ENCODE measurements at places on chromosomes 5 and 9.

- no peak for DNase-seq
Observed at GRCh38 chr9:5719100-5719926, 90.4 kb downstream of the RIC1 start.

DNA sequence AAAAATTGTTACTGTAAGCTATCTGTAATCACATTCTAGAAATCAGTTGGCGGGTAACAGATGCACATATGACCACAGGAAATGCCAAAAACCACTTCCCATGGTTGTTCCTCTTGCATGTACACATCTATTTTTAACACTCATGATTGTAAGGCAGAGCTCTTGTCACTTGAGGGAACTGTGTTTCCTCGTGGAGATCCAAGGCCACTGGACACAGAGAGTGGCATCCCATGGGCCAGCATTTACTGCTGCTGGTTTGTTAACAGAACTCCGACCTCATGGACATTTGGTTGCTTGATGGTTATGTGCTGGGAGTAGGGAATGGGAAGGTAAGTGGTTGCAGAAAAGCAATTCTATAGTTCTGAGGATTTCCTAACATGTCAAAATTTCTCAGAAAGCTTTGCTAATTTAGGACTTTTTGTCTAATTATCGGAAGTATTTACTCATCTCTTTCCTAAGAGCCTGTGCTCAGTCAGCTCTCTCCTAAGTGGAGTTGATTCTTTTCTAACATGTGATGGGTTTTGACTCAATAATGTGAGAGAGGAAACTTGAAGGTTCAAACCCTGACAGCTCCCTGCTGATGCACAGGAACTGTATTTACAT lies 202.0 kb upstream of the NR3C1 start:
- no peak for DNase-seq

DNA sequence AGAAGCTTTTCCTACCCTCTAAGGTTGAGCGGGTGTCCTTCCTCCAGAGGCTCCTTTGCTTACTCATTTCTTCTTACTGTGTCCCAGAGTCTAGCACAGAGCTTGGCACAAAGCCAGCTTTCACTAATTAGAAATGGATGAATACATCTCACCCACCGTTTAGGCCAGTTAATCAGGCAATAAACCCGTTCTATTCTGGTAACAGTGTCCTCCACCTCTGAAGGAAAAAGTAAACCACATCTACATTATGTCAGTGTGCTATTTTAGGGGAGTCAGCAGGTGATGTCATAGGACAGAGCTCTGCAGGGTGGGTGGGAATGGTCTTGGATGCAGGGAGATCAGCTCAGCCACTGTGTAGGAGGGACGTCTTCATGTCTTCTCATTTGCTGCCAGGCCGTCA lies 109.2 kb downstream of the OSTF1 start:
- no peak for DNase-seq

DNA sequence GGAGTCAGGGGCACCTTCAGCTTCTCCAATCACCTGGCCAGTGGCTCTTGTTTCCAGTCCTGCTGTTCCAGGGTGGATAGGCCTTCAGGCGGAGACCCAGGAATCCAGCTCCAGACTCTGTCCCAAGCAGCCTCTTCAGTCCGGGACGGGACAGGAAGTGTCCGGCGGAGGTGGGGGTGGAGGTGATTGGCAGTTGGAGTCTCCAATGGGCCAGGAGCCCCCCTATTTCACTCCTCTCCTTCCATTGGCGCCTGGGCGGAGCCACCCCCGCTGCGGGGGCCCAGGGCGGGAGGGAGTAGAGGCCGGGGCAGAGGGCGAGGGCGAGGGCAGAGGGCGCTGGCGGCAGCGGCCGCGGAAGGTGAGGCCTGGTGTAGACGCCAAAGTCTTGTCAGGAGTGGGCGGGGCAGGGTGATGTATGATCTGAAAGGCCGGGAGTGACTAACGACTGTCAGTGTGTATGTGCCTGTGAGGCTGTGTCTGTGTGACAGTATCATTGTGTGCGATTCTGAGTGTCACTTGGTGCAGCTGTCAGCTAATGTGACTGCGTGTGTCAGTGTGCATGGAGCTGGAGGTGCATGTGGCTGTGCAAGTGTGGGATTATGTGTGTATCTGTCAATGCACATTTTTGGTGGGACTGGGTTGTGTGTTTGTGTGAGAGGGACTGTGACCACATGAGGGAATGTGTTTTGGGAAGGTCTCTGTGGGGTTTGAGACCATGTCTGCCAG lies at the start of gene IL11RA:
TSS of gene IL11RA (plus strand) at position 310 of the 726 bp plus-strand sequence. CDS start 3,033 bp downstream, outside the sequence.
- peak; percentile 94 for DNase-seq

- no peak for DNase-seq
Observed at GRCh38 chr5:135008981-135009735, 24.9 kb downstream of the PITX1 start.

DNA sequence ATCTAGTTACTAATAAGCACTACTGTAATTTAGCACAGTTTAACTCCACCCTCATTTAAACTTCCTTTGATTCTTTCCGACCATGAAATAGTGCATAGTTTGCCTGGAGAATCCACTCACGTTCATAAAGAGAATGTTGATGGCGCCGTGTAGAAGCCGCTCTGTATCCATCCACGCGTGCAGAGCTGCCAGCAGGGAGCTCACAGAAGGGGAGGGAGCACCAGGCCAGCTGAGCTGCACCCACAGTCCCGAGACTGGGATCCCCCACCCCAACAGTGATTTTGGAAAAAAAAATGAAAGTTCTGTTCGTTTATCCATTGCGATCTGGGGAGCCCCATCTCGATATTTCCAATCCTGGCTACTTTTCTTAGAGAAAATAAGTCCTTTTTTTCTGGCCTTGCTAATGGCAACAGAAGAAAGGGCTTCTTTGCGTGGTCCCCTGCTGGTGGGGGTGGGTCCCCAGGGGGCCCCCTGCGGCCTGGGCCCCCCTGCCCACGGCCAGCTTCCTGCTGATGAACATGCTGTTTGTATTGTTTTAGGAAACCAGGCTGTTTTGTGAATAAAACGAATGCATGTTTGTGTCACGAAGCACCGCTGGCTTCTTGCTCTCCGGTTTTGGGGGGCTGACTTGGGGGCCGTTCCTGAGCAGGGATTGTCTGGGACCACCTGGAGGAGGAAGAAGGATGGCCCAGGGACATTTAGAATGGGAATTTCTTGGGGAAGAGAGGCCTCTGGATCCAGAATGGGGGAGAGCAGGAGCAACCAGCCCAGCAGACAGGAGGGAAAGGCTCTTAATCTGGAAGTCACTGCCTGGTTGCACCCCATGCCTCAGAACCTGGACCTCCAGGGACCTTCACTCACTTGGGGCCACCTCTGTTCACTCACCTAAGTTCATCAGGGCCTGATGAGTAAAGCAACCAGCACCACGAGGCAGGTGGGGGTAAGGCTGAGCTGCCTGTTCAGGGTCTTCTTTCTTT lies 35.4 kb downstream of the CXXC5 start:
- no peak for DNase-seq

DNA sequence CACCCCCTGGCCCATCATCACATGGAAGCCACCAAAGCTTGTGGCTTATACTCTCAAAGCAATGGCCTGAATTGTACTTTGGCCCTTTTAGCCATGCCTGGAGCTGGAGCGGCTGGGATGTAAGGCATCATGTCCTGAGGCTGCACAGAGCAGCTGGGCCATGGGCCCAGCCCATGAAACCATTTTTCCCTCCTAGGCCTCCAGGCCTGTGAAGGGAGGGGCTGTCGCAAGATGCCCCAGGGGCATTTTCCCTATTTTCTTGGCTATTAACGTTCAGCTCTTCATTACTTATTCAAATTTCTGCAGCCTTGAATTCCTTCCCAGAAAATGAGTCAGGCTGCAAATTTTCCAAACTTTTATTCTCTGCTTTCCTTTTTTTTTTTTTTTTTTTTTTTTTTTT lies 27.7 kb downstream of the FST start:
- no peak for DNase-seq

DNA sequence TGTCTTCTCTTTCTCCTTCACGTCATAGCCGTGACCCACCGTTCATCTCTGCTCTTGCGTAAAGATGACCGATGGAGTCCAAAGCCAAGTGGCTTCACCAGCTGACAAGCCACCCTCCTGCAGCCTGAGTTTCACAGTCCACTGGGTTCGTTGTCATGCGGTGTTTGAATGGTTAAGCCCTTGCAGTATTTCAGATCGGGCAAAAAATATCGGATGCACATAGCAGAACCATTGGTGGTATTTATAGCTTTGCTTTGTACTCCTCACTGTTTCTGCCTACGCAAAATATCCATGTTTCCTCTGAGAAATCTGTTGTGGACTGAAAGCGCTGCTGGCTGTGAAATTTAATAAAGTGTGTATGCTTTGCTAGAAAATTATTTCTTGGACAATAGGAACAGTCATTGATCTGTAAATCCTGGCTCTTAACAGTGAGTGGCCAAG lies 34.5 kb upstream of the NCS1 start:
- no peak for DNase-seq

DNA sequence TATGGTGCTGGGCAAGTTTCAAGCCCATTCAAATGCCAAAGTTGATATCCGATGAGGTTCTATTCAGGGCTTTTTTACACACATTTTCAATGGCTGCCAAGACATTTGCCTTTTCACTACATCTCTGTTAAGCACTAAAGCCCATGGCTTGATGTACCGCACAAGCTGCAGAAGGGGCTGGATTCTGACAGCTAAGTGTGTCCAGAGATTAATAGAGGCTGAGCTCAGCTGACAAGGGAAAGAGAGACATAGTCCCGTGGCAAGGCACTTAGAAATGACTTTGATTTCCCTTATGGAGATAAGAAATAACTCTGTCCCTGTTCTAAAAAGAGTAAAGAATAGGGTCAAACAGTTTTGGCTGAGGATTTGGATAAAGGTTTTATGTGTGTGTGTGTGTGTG lies 198.6 kb downstream of the DMRT2 start:
- no peak for DNase-seq

- DNase-seq = no peak
Observed at GRCh38 chr9:68702493-68702892, 2.5 kb upstream of the PIP5K1B start.

GRCh38 chr5:151315998-151316597 lies 12.5 kb upstream of the SLC36A3 start:
- DNase-seq = peak; percentile 72

DNA sequence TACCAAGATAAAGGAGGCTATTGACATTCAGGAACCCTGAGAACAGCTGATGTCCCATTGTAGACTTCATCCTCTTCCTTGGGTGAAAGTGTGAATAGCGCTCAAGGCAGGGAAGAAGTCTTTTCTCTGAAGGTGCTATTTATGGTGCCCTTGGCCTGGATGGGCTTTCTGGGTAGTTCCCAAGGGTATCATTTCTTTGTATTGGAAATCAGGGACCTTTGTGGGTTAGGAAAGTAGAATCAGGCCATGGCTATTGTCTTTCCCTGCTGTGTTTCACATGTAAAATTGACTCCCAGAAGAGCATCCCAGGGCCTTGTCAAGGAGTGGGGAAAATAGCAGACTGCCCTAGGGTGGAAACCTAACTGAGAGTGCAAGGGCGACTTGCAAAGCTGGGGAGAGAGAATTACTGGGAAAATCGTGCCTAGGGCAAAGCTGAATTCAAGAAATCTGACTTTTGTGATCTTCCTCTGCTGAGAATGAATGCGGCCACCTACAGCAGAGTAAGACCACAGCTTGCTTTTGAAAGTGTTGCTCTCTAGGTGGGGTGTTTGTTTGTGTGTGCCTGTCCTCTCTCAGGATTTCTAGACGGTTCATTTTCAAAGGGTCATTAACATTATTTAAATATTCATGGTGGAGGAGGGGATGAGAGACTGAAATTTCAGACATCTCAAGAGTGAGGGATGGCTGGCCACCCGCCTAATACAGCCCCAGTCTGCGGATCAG lies 160.6 kb downstream of the C9orf152 start:
- DNase-seq = no peak

DNA sequence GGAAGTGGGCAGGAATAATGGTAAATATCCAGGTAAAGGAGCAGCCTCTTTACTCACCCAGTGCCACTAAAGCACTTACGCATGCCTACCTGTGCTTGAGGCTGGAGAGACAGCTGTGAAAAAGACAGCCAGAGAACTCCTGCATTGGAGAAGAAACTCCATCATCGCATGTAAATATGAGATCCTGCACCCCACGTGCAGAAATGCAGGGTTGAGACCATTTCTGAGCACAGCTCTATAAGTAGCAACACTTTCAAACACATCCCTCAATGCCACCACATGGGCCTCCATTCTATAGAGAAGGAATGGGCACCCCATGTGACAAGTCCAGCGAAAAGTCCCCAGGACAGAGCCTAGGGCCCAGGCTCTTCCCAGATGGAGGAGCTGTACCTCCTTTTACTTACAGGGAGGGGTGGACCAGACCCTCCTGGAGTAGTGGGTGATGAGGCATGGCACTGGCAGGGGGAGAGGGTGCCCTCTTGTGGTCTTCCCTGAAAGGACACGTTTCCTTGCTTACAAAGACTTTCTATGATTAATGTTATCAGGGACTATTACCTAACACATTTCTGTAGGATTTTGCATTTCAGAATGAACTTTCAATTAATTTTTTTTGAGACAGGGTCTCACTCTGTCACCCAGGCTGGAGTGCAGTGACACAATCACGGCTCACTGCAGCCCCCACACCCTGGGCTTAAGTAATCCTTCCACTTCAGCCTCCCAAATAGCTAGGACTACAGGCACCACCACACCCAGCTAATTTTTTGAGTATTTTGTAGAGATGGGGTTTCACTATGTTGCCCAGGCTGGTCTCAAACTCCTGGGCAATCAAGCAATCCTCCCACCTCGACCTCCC lies 55.3 kb upstream of the IL17B start:
- DNase-seq = peak; percentile 75

DNA sequence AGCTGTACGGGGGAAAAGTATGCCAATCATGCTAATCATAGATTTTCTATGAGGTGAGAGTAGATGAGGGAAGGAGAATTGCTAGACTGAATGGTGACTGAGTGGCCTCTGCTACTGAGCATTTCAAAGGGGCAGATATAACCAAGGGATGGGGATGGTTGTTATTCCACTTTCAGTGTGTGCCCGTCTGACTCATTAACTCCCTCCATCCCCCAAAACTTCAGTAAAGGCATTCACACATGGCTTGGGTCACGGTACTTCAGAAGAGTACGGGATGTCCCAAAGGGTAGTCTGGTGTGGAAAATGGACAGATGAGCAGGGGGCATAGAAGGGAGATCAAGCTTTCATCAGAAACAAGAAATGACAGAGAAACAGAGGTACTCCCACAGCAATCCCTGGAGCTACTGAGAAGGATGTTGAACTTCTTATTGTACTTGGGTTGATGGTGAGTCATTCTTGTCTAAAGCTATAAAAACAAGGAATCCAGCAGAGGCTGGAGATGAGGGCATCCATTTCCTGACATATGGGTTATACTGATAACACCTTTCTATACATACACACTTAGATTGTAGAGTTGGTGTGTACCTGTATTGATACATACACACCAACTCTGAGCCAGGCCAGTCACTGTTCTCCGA lies 8.9 kb upstream of the TLE4 start:
- DNase-seq = no peak

GRCh38 chr5:127439644-127440043 lies 77.8 kb upstream of the PRRC1 start:
- DNase-seq = no peak
